ENCODE measurements at places on chromosomes 12 and 14.

GRCh38 chr12:14853961-14854360, 10.6 kb upstream of the ART4 start:
- no peak for DNase-seq

GRCh38 chr12:66187036-66187435, 2.0 kb upstream of the IRAK3 start:
- DNase-seq, result no peak

DNA sequence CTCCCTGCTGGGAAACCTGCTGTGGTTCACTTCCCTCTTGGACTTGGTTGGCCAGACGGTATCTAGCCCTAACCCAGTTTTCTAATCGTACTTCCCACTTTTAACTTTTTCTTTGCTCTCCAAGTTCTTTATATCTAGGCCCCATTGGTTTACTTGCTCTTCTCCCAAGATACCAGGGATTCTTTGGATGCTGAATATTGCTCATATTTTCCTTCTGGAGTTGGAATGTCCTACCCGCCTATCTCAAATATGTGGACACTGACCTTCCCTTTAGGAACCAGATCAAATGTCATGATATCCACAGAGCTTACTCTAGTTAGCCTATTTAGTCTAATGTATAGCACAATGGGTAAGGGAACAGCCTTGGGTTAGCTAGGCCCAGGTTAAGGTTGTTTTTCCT, 228.6 kb downstream of the DACT1 start:
- DNase-seq, result no peak

DNA sequence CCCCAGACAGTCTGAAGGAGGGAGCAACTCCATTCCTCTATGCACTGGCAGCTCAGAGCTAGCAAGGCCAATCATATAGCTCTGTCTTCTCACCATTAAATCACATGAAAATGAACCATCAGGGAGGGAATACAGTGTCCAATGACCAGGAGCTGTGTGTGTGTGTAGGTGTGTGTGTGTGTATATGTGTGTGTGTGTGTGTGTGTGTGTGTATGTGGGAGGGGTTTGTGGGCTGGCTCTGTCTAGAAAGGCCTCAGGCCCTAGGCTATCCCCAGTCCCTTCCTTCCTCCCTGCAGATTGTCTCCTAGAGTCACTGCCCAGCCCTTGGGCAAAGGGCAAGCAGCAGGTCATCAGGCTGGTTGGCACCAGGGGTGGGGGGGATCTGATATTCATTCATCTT, 5.7 kb upstream of the SUSD6 start:
- no peak for DNase-seq

- DNase-seq, result no peak
Observed at GRCh38 chr14:64825006-64825405, 54.7 kb downstream of the SPTB start.
